ENCODE measurements at places on chromosomes 1 and 21.

DNA sequence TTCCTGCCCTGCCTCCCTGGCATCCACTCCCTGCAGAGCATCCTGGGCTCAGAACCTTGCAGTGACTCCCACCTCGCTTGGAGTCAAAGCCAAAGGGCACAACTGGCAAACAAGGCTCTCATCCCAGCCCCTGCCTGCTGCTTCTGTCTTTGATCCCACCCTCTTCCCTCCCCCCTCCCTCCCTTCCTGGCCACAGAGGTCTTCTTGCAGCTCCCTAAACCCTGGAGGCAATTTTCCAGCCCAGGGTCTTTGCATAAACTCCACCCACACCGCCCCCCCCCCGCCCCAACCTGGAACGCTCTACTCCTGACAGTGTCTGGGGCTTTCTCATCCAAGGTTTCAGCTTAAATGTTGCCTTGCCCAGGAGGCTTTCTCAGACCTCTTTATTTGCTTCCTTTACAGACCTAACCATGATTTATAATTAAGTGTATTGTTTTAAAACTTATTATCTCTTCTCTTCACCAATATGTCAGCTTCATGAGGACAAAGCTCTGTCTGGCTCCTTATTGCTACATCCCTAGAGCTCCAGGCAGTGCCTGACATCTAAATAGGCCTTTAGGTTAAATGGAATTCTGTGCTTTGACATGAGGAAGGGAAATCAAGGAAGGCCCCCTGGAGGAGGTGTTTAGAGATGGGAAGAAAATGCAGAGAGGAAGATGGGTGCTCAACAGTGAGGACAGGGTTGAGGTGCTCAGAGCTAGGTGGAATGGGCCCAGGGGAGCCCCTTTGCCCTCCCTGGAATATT lies 37.7 kb upstream of the PADI1 start:
- no peak for DNase-seq

DNA sequence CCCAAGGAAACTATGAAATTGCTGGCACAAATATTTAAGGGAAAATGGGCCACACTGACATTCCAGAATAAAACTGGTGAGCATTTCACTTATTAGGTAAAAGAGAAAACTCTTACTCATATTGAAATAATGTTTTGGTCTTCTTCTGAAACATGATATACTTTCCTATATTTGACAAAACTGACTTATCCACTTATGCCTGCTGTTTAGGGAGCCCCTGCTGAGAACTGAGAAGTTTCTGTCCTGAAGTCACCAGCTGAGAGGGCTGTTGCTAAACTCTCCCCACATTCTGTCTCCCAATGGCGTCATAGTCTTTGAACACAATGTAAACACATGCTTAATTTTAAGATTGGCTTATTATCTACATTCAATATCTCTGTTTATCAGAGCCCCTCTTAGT lies 46.8 kb upstream of the ZC3H11B start:
- no peak for DNase-seq

DNA sequence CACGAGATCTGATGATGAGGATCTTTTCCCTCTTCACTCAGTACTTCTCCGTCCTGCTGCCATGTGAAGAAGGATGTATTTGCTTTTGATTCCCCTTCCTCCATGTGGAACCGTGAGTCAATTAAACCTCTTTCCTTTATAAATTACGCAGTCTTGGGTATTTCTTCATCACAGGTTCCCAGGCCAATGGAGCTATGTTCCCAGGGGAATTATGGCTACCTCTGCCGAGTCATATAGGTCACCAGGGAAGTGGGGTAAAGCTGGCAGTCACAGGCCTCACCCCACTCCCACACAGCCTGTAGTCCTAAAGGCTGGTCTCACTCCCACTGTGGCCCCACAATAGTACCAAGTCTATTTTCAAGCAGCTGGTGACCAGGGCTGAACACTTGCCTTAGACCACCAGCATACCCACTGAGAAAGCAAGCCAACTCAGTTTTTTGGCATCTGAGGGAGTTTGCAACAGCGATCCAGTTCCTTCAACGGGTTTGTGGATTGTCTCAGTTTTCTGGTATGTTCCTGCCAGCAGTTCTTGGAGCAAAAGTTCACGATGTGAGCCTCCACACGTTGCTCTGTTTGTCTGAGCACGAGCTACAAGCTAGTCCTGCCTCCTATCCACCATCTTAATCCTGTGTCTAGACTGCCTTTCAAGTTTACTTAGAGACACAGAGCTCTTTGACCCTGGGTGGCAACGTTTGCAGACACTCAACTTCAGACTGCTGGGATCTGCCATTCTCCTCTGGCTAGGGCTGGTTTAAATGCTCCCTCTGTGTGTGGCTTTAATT lies 104.5 kb downstream of the CENPF start:
- DNase-seq = no peak

GRCh38 chr1:93770640-93771039 lies 89.0 kb upstream of the BCAR3 start:
- DNase-seq = no peak

GRCh38 chr21:41254090-41254700 lies 62.4 kb upstream of the FAM3B start:
- DNase-seq = no peak

GRCh38 chr21:40176724-40177123 lies 309.5 kb downstream of the PCP4 start:
- DNase-seq = no peak

DNA sequence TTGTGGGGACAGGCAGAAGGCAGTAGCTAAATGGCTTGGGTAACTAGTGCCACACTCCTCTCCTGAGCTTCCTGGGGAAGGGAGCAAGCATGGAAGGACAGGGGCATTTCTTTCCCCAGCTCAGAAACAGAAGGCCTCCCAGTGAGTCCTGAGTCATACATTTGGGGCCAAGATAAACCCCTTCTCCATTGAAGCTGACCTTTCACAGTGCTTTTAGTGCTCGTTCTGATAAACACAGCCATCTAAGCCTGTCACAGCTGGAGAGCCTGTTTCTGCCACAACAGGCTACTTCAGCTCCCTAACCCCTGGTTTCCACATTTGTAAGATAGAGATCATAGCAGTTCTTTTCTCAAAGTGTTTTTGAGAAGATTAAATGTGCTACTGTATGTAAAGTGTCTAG lies 374.0 kb downstream of the LMX1A start:
- DNase-seq = no peak

- no peak for DNase-seq
Measured at GRCh38 chr1:175538442-175538841, 205.0 kb downstream of the TNR start.

DNA sequence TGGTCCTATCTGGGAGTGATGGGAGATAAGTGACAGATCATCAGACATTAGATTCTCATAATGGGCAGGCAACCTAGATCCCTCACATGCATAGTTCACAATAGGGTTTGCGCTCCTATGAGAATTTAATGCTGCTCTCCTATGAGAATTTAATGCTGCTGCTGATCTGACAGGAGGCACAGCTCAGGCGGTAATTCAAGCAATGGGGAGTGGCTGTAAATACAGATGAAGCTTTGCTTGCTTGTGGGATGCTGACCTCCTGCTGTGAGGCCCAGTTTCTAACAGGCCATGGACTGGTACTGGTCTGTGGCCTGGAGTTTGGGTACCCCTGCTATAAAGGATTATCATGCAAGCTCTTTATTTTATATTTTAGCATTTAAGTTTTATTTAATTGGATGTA lies 72.0 kb downstream of the ZMYM4 start:
- no peak for DNase-seq

GRCh38 chr1:119737040-119737682 lies 25.4 kb downstream of the PHGDH start:
- no peak for DNase-seq

DNA sequence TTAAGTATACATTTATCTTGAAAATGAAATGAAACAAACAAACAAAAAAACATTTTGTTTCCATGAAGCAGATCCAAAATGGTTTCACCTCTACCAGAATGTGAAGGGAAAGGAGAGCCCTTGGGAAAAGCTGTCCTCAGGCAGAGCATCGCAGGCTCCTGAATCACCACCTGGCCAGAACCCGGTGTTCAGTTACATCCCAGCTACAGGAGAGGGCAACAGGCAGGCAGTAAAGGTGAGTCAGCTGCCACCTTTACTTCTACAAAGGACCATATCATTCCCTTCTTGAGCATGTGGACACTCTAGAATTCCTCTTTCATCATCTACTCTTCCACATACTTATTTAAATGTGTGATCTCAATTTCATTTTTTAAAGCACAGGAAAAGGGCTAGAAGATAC lies 151.2 kb downstream of the PIGK start:
- DNase-seq = no peak

GRCh38 chr1:25091658-25092057 lies 140.6 kb downstream of the SYF2 start:
- no peak for DNase-seq

DNA sequence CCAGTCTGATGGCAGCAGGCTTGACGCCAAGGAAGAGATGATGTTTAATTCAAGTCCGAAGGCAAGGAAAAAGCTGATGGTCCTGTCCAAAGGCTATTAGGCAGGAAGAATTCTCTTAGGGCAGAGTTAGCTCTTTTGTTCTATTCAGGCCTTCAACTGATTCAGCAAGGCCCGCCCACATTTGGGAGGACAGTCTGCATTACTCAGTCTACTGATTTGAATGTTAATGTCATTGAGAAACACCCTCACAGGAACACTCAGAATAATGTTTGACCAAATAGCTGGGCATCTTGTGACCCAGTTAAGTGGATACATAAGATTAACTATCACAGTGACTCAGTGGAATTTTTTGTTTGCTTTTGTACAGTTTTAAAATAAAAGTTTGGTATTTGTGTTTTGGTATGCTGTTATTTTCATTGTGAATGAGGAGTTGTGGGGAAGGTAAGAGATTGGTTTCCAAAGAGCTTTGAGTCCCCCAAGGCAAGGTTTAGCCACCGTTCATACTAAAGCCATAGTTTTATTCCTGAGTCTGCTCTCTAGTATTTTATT lies 1.7 kb upstream of the ZNF691 start:
- no peak for DNase-seq
